ENCODE measurements at places on chromosomes 5 and 9.

- DNase-seq, result peak; percentile 31
Observed at GRCh38 chr9:101462558-101462957, 27.0 kb upstream of the ALDOB start.

DNA sequence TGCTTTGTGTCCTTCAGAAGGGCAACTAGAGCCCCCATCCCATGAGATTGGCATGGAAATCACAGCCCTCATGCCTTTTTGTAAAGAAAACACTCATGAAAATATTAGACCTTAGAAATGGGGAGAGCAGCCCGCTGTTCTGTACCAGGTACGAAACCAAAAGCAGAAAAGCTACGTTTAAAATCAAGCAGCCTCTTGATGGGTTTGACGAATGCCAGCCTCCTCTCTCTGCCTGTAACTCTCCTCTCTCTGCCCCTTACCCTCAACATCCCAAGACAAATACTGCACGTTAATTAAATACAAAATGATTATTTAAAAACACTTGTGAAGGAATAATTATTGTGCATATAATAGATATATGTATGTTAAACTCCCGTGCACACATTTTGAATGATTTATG, 331.7 kb upstream of the PANK3 start:
- no peak for DNase-seq

DNA sequence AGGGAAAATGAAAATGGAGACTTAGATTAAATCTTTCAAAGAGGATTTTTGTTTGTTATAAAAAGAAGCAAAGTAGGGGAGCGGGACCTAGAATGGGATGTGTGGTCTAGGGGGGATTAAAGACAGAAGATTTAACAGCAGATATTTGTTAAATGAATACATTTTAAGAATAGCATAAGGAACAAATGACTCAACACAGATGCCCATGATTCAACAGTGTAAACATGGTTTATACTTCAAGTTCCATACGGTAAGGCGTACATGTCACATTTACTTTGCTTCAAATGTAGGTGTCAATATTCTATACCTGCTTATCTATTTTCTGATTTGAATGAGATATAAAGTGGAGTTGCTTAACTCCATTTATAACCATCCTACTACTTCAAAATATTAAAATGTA, 1.5 kb downstream of the TICAM2 start:
- DNase-seq, result no peak

- no peak for DNase-seq
Observed at GRCh38 chr5:132245593-132245992, 11.9 kb upstream of the PDLIM4 start.

DNA sequence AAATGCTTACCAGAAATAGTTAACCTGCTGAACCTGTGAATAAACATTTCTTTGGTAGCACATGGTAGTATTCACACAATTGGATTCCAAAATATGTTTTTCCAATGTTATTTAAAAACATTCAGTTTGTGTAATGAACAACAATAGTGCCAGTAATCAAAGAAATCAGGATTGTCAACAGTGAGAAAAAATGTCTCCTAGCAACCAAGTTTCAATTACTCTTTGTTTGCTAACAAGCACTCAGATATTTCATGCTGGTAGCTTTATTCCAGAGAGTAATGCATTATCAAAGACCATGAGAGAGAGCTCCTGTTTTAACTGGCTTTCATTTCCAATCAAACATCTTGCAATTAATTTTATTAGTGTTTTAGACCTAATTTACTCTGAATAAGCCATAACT, 768.1 kb upstream of the GRAMD2B start:
- no peak for DNase-seq

- DNase-seq, result no peak
Observed at GRCh38 chr5:9533096-9533495, 12.8 kb downstream of the SEMA5A start.

GRCh38 chr5:42491699-42492098, 68.5 kb downstream of the GHR start:
- no peak for DNase-seq

DNA sequence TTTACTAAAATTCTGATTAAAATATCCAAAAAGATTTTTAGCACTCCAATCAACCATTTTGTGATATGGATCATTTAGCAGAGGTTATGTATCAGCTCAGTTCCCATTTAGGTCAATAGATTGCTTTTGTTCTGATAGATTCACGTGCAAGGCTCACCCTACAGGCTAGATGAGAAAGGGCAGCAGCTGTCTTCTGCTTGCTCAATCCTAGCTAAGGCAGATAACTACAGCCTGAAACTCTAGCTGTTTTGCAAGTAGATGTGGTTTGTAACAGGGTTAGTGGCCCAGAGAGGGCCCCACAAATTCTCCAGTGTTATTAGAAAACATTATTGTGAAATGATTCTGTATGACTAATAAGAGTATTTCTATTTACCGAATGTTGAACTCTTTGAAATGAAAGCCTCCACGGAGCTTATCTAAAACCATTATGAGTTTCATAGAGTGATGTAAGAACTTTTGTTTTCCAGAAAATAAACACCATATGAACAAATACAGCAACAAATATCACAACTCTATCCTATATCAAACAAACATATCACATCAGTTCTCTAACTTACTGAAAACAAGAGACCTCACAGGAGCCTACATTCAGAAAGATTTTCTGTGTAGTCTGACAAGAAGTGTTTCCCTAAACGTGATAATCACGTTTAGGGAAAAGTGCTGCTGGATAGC, 841.9 kb upstream of the ACO1 start:
- peak; percentile 17 for DNase-seq

DNA sequence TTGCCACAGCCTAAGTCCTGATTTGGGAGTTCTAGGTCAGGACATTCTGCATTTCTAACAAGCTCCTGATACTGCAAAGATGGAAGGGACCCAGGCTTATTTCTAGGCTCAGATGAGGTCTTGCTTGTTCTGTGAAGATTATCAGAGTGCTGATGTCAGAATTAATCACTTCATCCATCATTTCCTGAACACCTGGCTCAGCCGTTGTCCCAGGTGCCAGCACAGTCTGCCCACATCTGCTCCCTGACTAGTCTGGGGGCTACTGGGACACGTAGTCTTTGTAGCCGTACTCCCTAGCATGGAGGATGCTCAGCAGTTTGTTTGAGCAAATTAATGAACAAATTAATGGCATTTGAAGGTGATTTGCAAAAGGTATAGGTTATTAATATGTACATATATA, 17.9 kb upstream of the SPINK4 start:
- no peak for DNase-seq

DNA sequence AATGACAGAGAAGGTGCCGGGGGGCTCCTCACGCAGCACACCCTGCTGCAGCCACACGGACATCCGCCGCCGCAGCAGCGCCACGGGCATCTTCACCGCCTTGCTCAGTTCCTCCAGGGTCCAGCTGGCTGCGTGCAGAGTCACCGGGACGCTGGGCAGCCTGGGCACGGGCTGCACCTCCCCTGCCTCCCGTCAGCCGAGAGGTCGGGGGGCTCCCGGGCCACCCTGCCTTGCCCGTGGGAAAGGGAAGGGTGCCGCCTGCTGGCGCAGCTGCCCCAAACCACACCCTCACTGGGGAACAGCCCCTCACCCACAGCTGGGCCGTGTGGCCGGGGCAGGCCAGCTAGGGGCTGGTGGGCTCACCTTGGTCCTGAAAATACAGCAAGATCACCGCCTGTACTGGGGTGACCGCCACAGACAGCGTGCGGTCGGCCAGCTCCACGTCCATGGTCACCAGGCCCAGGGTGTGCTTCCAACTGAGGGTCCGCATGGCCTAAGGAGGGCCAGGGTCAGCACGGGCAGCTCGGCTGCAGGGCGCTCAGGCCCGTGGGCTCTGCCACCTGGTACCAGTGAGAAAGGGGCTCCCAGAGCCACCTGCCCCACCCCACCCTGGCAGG, 3.6 kb upstream of the TMEM210 start:
- peak; percentile 64 for DNase-seq

- DNase-seq, result no peak
Observed at GRCh38 chr5:139639619-139640380, 8.3 kb upstream of the CXXC5 start.

GRCh38 chr5:29758986-29759421, 1434.5 kb upstream of the CDH6 start:
- DNase-seq, result no peak

DNA sequence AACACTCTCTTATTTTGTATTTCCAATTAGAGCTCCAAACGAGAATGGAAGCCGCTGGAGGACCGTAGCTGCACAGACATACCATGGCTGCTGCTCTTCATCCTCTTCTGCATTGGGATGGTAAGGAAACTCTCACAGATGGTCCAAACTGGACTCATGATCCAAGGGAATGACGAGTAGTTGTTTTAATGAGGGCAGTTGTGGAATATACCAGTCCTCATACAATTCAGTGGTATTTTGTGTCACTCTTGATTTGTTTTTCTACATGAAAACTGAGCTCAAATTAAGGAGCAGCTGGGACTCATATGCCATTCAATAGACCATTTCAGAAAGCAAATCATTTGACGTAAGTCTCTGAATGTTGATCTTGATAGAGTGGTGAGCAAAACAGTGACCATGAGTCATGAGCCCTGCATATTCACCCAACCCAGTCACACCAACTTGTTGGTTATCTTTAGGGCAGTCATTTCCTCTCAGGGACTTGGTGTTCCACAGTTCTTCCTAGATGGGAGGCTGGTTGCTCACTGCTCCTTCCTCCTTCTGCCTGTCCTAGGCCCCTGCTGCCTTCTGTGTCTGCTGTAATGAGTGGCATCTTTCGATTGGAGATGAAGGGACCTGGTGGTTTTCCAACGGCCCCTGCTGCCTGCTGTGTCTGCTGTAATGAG, 54.9 kb downstream of the SLC44A1 start:
- DNase-seq, result no peak

- no peak for DNase-seq
Observed at GRCh38 chr5:98517560-98518366, 255.7 kb upstream of the RGMB start.

GRCh38 chr5:42583322-42583721, 160.1 kb downstream of the GHR start:
- DNase-seq, result peak; percentile 58

DNA sequence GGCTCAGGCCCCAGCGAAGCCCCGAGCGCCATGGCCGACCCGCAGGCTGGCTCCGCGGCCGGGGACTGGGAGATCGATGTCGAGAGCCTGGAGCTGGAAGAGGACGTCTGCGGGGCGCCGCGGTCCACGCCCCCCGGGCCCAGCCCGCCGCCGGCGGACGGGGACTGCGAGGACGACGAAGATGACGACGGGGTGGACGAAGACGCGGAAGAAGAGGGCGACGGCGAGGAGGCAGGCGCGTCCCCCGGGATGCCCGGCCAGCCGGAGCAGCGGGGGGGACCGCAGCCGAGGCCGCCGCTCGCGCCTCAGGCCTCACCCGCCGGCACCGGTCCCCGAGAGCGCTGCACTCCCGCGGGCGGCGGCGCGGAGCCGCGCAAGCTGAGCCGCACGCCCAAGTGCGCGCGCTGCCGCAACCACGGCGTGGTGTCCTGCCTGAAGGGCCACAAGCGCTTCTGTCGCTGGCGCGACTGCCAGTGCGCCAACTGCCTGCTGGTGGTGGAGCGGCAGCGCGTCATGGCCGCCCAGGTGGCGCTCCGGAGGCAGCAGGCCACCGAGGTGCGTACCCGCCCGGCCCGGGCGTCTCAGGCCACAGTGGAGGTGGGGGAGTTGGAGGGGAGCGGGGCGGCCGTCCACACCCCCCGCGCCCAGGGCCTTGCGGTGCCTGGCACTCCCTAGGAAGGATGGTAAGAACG, 1.6 kb downstream of the DMRT2 start:
- DNase-seq, result peak; percentile 68

DNA sequence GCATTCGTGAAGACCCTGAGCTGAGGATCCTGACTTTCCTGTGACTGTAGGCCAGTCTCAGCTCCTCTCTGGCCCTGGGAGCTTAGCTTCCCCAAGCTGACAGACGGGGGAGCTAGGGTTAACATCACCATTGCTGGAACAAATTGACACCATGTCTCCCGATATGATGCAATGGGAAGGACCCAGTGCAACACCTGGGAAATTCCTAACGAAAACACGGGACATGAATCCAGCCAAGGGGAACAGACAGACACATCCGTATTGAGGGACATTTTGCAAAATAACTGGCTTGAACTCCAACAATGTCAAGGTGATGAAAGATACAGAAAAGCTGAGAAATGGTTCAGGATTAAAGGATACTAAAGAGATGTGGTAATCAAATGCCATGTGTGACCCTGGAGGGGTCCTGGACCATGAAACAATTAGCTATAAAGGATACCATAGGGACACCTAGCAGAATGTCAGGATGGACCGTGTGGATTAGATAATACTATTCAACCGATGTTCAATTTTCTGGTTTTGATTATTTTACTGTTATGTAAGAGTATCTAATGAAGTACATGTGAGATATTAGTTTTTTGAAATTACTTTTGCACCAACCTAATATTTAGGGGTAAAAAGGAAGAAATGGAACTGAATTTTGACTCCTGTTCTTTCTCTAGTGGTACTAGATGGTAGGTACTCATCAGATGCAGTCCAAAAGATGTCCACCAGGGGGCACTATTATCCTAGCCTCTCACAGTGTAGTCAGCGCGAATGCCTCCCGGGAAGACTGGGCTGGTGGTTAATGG, 52.7 kb downstream of the NDST1 start:
- DNase-seq, result peak; percentile 91

GRCh38 chr9:109205526-109205925, 38.5 kb upstream of the FRRS1L start:
- DNase-seq, result no peak

- no peak for DNase-seq
Observed at GRCh38 chr5:60007729-60008128, 114.2 kb upstream of the PDE4D start.

DNA sequence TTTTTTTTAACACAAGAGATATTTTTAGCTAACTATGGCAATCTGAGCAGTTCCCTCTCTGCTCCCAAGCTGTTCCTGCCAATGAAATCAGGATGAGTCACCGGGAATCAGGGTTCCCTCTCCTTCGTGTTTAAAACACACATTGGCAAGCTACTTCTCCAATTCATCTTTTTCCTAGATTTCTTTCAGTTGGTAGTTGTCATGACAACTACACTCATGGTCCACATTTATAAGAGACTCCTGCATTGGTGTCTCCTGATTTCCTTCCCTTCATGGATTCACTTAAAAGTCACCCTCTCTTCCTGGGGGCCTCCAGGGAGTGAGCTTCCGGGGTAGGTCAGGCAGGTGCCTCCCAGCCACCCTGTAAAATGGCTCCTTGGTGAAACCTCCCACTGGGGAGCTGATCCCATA, 72.3 kb upstream of the NIPAL4 start:
- no peak for DNase-seq

DNA sequence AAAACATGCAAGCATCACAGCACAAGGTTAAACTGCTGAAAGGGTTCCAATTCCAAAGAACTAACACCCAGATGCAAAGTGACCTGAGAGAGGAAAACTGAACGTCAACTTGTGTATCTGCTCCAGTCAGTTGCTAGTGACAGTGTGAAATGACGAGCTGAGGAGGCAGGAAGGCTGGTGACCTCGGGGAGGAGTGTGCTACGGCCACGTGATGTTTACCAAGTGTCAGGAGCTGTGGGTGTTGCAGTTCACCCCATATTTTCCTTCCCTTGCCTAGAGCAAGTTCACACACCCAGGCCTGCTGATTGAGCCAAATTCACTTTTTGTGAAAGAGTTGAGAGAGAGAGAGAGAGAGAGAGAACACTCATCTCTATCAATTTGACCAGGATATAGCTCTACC, 231.6 kb upstream of the ANKH start:
- no peak for DNase-seq
